ENCODE measurements at places on chromosomes 1 and 21.

- no peak for DNase-seq
These were observed 36.8 kb upstream of the RALGPS2 start for GRCh38 chr1:178688244-178688643.

GRCh38 chr1:156430866-156431265, 61.9 kb downstream of the RHBG start:
- DNase-seq, result no peak

GRCh38 chr1:175034775-175035174, 11.6 kb upstream of the MRPS14 start:
- DNase-seq, result no peak

DNA sequence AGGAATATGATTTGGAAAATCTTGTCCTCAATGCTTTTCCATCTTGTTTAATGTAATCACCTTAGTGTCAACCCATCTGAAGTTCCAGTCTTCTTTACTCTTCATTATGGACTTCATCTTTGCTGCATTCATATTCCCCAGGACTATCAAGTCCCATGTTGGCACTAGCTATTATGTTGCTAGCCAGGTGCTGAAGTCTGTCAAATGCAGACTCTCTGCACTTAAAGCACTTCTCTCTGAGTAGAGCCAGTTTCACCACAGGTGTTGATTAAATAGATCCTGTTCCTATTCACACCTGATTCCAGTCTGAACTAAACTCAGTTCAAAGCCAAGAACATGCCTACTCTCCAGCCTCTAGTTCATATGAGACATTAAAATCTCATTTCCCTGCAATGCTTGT, 75.0 kb upstream of the PKN2 start:
- no peak for DNase-seq

GRCh38 chr1:113545210-113545609, 154.9 kb downstream of the MAGI3 start:
- DNase-seq, result no peak

DNA sequence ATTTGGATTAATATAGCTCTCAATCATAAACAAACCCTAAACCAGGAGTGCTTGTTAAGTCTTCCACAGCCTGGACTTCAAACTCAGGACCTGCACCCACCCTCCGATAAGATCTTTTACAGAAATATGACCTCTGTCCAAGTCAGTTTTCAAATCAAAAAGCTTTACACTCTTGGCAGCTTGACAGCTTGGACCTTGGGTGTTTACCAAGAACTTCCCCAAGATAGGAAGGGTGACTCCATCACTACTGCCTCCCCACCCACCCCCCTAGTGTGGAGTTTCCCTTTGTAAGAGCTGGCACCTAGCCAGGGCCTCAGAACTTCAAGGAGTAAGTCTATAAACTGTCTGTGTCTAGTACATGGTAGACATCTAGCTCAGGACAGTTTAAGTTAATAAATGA, 9.6 kb downstream of the BCAR3 start:
- no peak for DNase-seq

- no peak for DNase-seq
These were observed 46.4 kb upstream of the ERG start for GRCh38 chr21:38544661-38545060.

DNA sequence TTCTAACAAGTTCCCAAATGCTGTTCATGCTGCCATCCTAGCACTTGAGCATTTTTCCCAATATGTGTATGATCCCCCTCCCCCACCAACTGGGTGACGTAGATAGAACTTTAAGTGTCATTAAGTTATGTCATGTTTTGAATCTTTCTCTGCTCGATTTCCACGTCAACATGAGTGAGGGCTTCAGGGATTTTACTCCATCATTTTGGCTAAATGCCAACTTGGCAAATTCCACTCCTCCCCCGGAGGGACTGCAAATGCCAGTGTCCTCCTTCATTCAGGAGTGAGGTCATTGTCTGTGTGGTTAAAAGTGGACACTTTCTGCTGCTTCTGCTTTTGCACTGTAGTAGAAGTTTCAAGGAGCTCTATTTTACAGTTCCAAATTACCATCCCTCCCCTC, 201.7 kb downstream of the FGGY start:
- no peak for DNase-seq

GRCh38 chr1:27152004-27152828, 2.7 kb downstream of the SLC9A1 start:
- DNase-seq, result no peak

All from natural killer cell treated with Interleukin-12 subunit alpha and Interleukin-12 subunit beta and Interleukin-15 and Interleukin-18, amount 100 ng/mL, for 72 hours (primary cell).